ENCODE measurements at places on chromosomes 1 and 21.

DNA sequence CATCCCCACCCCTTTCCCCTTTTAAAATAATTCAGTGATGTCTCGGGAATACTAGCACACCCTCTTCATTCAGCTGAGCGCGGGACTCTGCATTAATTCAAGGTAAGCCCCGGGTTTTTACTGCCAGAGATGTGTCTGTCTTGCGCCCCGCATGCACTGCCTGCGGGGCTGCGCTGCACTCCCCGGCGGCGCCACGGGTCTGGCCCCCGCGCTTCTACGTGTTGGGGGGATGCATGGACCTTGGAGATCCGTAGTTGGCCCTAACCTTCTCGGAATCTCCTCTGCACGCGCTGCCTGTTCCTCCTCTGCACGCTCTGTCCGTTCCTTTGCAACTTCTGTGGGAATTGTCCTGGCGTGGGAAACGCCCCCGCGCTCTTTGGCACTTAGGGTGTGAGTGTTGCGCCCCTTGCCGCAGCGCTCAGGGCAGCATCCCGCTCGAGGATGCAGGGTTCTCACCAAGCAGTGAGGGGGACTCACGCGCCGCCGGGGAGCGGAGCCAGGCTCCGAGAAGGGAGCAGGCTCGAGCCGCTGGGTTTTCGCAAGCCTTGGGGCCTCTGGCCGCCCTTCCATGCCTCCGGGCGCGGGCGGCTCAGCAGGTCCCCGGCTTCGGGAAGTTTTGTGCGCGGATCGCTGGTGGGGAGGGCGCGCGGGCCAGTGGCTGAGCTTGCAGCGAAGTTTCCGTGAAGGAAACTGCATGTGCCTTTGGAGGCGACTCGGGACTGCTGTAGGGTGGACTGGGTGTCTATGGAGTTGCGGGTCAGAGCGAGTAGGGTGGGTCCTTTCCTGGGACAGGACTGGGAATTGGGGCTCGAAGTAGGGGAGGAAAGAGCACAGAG is 165.1 kb upstream of the CACNA1E start:
- DNase-seq, result no peak

DNA sequence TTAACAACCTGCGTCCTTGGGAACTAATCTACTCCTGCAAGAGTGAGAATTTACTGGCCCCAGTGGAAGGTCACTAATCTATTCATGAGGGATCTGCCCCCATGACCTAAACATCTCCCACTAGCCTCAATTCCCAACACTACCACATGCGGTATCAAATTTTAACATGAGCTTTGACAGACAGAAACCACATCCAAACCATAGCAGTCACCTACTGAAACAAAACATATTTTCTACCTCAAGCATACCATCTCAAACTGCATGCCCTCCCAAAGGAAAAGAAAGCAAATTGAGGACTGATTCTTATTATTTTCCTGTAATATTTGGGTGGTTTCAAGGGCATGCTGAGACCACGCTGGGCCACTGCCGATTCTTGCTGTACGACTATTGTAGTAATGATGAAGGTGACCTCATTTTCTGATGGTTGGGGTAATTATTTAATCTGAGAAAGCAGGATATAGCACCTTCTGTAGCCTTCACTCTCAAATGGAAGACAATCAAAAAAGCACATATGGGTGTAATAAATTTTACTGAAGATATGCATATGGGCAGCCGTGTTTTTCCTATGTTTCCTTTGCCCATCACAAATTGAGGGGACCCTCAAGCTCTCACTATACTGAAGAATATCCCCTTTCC is 13.2 kb upstream of the GBP5 start:
- DNase-seq, result no peak

GRCh38 chr1:227059076-227059475 is 119.0 kb downstream of the COQ8A start:
- DNase-seq, result no peak

- no peak for DNase-seq
Measured at GRCh38 chr21:42941696-42942085, 16.3 kb upstream of the ERVH48-1 start.

GRCh38 chr1:76229279-76230005 is 154.9 kb downstream of the ST6GALNAC3 start:
- DNase-seq, result no peak

DNA sequence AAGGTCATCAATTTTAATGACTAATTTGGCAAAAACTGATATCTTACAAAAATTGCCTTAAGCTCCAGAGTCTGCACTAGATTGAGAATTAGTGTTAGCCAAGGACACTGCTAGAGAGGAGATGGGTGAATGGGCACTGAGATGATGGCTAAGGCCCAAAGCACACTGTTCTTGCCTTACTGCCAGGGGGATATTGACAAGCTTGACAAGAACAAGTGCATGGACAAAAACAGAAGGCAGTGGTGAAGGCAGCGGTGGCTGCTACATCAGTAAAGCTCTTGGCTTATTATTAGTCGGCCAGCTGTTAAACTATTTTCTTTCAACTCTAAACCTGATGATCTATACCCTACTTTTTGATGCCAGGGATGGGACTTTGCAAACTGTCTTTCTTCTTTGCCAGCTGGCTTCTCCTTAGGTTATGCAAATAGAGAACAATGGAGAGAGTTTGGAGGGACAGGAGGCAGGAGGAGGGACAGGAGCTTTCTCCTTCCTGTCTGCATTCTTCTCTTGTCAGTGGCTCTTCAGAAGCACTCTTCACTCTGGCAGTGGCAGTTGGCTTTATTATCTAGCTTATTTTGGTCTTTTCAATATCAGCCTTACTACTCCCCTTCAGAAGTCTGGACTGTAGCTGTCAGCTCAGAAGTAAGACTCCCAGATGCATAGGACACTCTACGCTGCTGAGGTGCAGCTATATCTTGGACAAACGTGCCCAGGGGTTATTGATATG is 853.5 kb upstream of the TMPRSS15 start:
- DNase-seq, result no peak

GRCh38 chr1:206477581-206478380 is 7.5 kb downstream of the IKBKE start:
- DNase-seq, result no peak

GRCh38 chr1:16189003-16189402 is 23.4 kb downstream of the ARHGEF19 start:
- DNase-seq, result no peak

- DNase-seq, result no peak
Measured at GRCh38 chr1:41774471-41774990, 144.2 kb downstream of the HIVEP3 start.

- DNase-seq, result peak; percentile 72
Measured at GRCh38 chr1:173255214-173255813, 48.2 kb upstream of the TNFSF4 start.

DNA sequence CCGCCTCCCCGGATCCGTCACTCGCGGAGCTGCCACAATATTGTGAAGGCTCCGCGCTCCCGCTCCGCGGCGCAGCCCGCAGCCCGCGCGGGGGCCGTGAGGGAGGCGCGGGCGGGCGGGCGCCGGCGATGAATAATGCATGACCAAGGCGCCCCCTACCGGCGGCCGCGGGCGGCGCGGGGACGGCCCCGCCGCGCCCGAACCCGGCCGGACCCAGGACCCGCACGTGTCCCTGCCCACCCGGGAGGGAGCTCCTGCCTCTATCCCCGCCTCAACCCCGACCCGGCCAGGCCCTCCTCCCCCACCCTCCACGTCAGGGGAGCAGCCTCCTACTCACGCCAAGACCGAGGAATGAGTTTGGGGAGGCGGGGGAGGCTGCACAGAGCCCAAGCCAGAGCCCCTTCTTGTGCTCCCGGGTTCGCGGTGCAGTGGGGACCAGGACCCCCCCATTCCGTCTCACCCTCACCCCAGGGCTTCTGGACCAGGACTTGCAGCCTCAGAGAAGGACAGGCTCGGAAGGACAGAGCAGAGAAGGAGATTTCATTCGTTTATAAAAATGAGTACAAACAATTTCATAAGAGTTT is 70.8 kb upstream of the CASZ1 start:
- DNase-seq, result peak; percentile 60

GRCh38 chr1:12124693-12125421 is 41.9 kb upstream of the TNFRSF1B start:
- peak; percentile 83 for DNase-seq

DNA sequence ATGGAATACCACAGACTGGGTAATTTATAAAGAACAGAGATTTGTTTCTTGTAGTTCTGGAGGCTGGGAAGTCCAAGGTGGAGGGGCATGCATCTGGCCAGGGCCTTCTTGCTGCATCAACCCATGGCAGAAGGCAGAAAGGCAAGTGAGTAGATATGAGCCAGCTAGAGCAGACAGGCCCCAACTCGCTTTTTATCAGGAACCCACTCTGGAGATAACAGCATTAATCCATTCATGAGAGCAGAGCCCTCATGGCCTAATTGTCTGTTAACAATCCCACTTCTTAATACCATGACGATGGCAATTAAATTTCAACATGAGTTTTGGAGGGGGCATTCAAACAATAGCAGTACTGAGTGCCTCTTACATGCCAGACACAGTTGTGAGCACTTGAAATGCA is 87.2 kb upstream of the SOX13 start:
- DNase-seq, result no peak

- no peak for DNase-seq
Measured at GRCh38 chr1:222104694-222105392, 363.0 kb upstream of the DUSP10 start.
